ENCODE measurements at places on chromosomes 4 and X.

GRCh38 chr4:133377286-133377685 is 228.2 kb downstream of the PCDH10 start:
- DNase-seq, result no peak

DNA sequence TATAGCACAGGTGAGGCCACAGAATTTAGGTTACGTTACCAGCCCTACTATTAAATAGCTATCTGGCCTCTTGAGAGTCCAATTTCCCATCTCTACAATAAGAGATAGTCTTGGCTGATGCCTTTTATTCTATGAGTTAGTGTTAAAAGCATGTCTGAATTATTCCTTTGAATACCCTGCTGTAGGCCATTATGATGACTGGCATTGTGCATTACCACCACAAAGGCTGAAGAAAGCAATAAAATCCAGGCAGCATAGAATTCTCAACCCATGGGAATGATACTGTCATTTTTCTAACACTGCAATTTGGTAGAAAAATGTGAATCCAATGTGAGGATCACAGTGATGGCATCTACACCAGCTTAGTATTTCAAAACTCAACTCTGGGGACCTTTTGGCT is 51.4 kb downstream of the OTC start:
- no peak for DNase-seq

GRCh38 chrX:2609431-2610238 is 81.5 kb upstream of the CD99 start:
- no peak for DNase-seq

DNA sequence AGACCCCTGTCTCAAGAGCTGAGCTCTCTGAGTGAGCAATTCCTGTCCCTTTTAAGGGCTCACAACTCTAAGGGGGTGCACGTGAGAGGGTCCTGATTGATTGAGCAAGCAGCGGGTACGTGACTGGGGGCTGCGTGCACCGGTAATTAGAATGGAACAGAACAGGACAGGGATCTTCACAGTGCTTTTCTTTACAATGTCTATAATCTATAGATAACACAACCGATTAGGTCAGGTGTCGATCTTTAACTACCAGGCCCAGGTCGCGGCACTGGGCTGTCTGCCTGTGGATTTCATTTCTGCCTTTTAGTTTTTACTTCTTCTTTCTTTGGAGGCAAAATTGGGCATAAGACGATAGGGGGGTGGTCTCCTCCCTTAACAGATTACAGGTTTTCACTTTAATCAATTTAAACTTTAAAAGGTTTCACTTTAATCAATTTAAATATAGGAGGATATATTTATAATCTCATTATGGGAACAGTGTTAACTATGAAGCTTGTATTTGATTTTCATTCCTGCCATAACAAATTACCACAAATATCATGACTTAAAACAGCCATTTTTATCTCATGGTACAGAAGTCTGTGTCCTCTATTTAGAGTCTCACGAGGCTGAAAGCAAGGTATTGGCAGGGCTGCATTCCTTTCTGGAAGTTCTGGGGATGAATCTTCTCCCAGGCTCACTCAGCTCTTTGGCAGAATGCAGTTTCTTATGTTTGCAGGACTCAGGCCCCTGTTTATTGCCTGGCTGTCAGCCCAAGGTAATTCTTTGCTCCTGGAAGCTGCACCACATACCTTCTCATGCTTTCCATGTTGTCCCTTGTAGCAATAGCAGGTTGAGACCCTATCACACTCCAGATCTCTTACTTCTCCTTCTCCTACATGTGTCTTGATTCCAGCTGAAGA is 5.2 kb downstream of the SPATA4 start:
- peak; percentile 63 for DNase-seq

DNA sequence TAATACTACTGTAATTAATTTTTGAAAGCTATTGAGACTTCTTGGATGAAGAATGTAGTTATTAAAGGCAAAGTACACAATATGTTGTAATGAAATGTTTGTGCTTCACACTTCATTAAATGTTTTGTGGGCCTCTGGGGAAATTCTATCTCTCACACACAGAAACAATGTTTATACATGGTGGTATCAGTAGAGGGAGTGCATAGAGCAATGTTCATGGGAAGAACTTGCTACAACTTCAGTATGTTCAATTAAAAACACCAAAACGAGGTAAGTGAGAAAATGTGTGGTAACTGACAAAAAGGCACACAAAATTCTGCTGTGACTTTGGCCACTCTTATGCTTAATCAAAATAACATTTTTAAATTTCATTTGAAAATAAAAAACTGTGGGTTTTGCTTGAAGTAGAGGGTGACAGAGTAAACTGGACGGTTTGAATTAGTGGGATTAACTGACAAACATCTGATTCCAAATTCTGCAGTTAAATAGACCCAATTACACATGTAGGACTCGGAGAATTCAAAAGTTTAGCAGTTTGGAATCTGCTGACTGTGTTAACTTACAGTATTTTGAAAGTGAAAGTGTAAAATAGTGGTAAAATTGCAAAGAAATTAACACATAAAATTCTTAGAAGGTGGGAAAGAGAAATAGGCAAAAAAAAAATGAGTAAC is 111.4 kb upstream of the TTC29 start:
- peak; percentile 43 for DNase-seq

- no peak for DNase-seq
Measured at GRCh38 chr4:1187182-1187581, 14.8 kb upstream of the SPON2 start.

DNA sequence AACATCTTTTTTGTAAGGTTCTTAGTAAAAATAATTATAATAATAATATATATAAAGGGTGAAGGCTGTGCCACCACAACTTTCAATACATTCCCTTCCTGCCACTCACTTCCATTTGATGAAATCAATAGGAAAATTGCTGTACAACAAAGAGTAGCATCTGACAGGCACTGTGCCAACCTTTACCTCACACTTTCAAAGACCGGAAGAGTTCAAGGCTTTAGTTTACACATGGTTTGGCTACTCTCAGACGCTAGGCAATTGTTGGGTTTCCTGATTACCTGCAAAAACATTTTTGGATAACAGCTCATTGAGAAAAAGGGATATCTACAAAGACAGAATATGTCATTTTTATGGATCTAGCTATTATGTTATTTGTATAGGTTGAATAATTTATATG is 5.5 kb upstream of the ING2 start:
- no peak for DNase-seq

GRCh38 chrX:154123241-154124219 is 20.5 kb upstream of the OPN1LW start:
- no peak for DNase-seq

- DNase-seq, result no peak
Measured at GRCh38 chr4:144562019-144562705, 83.8 kb upstream of the HHIP start.

- peak; percentile 5 for DNase-seq
Measured at GRCh38 chr4:37561803-37562207, 124.4 kb downstream of the RELL1 start.

DNA sequence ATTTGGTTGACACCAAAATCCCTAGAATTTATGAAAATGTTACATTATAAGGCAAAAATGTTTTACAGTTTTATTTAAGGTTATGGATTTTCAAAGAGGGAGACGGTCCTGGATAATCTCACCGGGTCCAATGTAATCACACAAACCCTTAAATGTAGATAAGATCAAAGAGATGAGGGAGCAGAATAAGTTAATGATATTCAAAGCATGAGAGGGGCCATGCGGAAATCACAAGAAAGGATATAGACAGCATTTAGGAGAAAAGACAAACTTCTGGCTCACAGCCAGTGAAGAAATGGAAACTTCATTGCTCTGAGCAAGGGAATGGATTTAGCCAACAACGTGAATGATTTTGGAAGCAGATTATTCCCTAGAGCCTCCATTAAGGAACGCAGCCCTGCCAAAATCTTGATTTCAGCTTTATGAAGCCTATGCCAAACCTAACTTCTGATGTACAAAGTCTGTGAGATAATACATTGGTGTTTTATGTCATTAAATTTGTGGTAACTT is 684.4 kb upstream of the GNPDA2 start:
- DNase-seq, result no peak

DNA sequence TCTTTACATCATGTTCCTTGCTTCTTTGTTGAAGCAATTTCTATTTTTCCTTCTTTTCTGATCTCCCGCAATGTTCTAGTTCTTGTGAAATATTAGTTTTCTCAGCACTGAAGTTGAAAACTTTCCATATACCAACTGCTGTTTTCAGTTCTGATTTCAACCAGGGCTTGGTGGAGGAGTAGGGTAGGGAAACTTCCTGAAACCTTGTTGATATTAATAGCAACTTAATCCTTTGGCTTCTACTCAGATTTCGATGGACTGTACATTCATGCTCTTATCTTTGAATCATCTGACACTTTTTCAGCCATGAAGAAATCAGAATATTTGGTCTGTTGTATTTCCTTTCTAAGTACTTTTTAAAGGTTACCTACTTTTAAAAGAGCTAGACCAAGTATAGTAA is 315.8 kb downstream of the RPA4 start:
- DNase-seq, result no peak

DNA sequence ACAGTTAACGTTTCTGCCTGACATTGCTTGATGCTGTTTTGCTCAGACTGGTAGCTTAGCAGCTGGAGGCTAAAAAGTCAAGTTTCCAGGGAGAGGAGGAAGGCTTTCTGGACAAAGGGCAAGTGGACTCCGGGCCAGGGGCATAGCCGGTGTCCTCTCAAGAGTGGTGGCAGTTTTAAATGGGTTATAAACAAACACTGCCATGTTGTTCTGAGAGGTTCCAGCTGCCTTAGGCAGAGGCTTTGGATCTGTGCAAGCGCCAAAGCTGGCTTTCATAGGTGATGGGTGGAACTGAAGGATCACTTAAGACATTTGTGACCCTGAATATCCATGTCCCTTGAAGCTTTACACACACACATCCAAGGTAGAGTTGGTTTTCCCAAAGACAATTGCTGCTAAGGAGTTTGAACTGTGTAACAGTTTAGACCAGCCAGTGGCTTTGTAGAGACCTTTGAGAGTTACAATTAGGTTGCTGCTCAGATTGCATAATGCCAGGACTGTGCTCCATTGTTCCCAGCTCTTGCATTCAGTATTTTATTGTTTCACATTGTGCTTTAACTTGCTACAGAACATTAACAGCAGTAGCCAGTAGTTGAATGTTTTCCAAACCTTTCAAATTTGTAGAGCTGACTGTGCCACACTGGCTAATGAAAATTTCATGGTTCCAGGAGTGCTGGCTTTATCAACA is 54.1 kb upstream of the AP1S2 start:
- DNase-seq, result no peak

DNA sequence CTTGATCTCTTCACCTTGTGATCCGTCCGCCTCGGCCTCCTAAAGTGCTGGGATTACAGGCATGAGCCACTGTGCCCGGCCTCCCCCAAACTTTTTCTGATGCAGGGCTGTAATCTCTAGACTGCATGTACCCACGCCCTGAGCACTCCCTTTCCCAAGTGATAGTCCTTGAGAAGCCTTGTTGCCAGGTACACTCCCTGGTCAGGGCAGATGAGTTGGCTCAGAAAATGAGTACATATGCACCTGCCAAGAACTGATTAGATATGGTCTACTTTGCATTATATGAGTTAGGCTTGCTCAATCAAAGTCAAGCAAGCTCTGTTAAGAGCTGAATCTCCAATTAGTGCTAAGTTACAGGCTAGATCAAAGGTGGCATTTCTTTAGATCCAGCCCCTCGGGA is 20.3 kb downstream of the APOO start:
- no peak for DNase-seq

GRCh38 chr4:186297013-186297645 is 31.1 kb downstream of the F11 start:
- DNase-seq, result peak; percentile 57

- DNase-seq, result peak; percentile 37
Measured at GRCh38 chr4:113327494-113327893, 278.0 kb downstream of the ANK2 start.

- DNase-seq, result peak; percentile 97
Measured at GRCh38 chr4:6942238-6942800, 32.7 kb downstream of the TBC1D14 start.

GRCh38 chr4:145879598-145879997 is 59.0 kb downstream of the ZNF827 start:
- no peak for DNase-seq

- DNase-seq, result peak; percentile 96
Measured at GRCh38 chr4:40608628-40609027, 21.0 kb downstream of the RBM47 start.

DNA sequence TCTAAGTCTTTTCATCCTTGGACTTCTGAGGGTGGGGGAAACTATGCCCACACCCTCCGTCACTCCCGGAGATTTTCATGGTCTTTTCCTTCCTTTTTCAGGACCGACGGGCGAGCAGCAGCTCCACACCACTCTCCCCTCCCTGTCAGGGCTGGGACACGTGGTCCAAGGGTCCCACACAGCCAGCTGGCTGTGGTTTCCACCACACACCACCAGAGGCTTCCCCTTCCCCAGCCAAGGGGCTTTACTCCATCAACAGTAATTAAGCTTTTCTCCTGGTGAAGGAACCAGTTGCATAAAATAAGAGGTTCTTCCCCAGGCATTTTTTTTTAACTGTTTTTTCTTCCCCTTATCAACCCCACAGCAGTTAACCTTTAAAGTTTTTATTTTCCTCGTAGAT is 453.9 kb downstream of the GPAT3 start:
- DNase-seq, result no peak

DNA sequence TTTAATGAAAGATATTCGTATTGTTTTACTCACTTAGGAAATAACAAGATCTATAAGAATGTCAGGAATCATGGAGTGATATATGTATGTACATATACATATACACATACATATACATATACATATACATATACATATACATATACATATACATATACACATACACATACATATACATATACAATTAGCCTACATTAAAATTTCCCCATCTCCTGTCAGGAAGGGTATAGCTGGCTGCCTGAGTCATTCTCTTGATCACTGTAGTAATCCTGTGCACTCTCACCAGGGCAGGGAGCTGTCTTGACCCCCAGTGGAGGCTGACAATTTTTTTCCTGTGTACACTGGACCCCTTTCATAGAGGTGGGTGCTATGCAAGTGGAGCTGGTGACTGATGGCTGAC is 23.3 kb upstream of the MAGEA11 start:
- DNase-seq, result no peak

- no peak for DNase-seq
Measured at GRCh38 chr4:137775701-137776100, 243.4 kb upstream of the PCDH18 start.

DNA sequence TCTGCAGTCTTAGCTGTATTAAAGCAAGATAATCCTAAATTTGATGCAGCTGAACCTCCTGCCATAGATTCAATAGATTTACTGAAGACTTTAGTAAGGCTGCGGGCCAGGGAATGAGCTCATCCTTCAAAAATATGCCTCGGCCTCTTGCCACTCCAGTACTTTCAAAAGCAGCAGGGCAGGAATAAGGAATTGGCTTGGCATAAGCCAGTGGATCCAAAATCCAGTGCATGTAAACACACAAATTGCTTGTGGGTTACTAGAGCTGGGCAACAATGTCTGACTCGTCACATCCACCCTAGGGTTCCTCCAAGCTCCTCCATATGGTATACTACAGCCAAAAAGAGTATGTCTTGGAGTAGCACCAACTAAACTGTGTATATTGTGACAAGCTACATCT is 165.0 kb downstream of the AMELX start:
- peak; percentile 65 for DNase-seq

- DNase-seq, result no peak
Measured at GRCh38 chr4:185764876-185765275, 47.1 kb downstream of the SORBS2 start.
